NCI-H1694 (cell line): ENCODE measurements at places on chromosomes 4 and X.

GRCh38 chrX:124028182-124028581 is 66.7 kb downstream of the STAG2 start:
- DNase-seq = no peak

- no peak for DNase-seq
These were observed 5.6 kb downstream of the CXCL9 start for GRCh38 chr4:76001700-76002099.

DNA sequence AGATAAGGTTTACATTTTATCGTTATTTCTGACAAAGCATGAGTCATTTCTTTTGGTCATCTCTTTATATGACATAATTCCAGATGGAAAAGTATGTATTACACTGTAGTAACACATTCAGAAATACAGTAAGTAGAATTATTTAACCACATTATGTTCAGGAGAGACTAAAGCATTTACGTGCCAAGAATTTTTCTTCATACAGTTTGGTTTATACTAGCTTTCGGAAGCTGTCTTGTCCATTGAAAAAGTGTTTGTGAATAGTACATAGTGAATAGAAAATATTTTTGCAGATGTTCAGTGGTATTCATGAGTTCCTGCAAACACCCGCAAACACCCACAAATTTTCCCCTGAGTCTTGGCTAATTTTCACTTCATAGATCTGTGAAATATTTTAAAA is 1033.0 kb upstream of the INTU start:
- DNase-seq = no peak

- DNase-seq = no peak
These were observed 538.6 kb downstream of the ANKRD50 start for GRCh38 chr4:124173912-124174311.

DNA sequence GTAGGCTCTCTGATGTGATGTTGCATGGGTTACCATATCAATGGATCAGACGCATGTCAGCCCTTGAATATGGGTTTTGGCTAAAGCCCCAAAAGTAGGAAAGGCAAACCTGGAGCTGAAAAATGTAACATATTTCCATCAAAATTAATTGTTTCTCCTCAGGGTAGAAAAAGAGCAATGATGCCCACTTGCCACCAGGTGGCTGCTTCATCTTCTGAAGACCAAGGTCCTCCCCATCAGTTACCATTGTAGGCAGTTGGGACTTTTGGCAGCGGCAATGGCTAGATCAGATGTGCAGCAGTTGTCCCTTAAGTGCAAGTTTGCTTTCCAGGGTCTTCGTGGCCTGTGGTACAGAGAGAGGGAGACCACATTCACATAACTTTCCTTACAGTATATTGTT is 118.2 kb downstream of the NAF1 start:
- DNase-seq = no peak

GRCh38 chr4:111952688-111953087 is 192.6 kb upstream of the FAM241A start:
- no peak for DNase-seq
